ENCODE measurements at places on chromosomes 2 and 18.

DNA sequence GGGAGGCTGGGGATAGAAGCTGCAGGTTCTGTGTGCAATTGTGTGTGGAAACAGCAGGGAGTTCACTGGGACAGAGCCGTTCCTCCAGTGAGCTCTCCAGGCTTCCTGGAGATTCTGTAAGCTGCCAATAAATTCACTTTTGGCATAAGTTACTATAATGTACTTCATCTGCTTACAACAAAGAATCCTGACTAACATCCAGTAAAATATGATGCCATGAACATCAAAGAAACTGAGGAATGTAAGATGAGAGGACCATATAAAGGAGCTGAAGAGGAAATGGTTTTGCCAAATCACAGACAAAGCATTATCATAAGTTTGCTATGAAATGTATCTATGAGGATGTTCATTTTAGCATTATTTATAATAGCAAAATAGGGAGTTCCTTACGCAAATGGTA is 175.3 kb downstream of the KCNE4 start:
- no peaks in the 10 kb centered on the region for H3K4me1 ChIP-seq
- no peaks in the 10 kb centered on the region for H3K27me3 ChIP-seq
- H3K4me3 ChIP-seq = no peak overlapping the region
- H3K36me3 ChIP-seq = no peaks in the 10 kb centered on the region

GRCh38 chr18:45727068-45727467 is 3.1 kb downstream of the SLC14A1 start:
- H3K4me3 ChIP-seq = no peak overlapping the region
- H3K4me1 ChIP-seq = no peaks in the 10 kb centered on the region
- peaks cover 3% of the 10 kb centered on the region for H3K36me3 ChIP-seq
- DNase-seq = no peak
- no peaks in the 10 kb centered on the region for H3K27me3 ChIP-seq
- H3K27ac ChIP-seq = no peak overlapping the region

DNA sequence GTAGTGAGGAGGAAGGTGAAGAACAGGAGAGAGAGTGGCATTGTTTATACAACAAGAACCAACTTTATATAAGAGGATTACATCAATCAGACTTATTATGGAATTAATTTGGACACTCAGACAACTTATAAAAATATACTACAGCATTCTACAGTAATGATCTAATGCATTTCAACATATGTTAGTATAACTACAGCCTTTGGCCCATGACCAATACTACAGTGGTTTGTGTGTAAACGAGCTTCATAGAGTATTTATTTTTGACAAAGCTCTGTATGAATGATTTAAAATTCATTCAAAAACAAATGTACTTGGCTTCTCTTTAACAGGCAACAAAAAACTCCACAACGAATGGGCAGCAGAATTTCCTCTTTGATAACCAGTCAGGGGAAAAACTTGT is 72.8 kb downstream of the ZNF521 start:
- no peak overlapping the region for H3K27ac ChIP-seq
- DNase-seq = no peak
- no peaks in the 10 kb centered on the region for H3K36me3 ChIP-seq
- no peaks in the 10 kb centered on the region for H3K4me1 ChIP-seq

DNA sequence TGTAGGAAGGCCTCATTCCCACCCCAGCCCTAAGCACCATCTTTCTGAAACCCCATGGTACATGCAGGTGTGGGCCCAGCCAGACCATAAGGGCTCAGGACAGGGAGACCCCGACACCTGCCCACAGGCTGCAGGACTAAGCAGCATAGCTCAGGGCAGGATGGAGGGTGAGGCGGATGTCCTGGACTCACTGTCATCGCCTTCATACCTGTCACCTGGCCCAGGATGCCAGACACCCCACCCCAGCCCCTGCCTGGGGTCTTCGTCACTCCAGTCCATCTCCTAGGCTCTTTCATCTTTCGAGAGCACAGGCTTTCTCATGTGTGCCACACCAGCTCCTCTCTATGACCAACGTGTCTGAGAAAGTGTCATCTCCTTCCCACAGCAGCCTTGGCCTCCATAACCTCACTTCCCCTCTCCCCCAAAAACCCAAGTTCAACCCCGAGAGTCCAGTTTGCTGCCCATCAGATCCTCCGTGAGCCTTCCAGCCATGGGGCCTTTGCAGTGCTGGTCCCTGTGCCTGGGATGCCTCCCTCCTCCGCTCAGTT is 71.5 kb downstream of the EMX1 start:
- H3K27me3 ChIP-seq = no peaks in the 10 kb centered on the region
- no peaks in the 10 kb centered on the region for H3K4me1 ChIP-seq
- peaks cover 1% of the 10 kb centered on the region for H3K36me3 ChIP-seq
- no peak overlapping the region for H3K27ac ChIP-seq
- H3K4me3 ChIP-seq = no peak overlapping the region
- DNase-seq = no peak

GRCh38 chr2:207928079-207928478 is 97.2 kb downstream of the PLEKHM3 start:
- no peaks in the 10 kb centered on the region for H3K27me3 ChIP-seq
- peaks cover 12% of the 10 kb centered on the region for H3K36me3 ChIP-seq
- no peak for DNase-seq
- H3K27ac ChIP-seq = no peak overlapping the region
- H3K4me1 ChIP-seq = no peaks in the 10 kb centered on the region

GRCh38 chr2:729376-729861 is 52.2 kb upstream of the TMEM18 start:
- H3K27ac ChIP-seq = no peak overlapping the region
- no peak for DNase-seq
- no peak overlapping the region for H3K4me3 ChIP-seq
- H3K36me3 ChIP-seq = no peaks in the 10 kb centered on the region
- peaks cover 11% of the 10 kb centered on the region for H3K27me3 ChIP-seq

- peaks cover 28% of the 10 kb centered on the region for H3K4me1 ChIP-seq
- H3K27me3 ChIP-seq = no peaks in the 10 kb centered on the region
- H3K36me3 ChIP-seq = peaks cover 19% of the 10 kb centered on the region
- peak overlapping the region; percentile 81 for H3K4me3 ChIP-seq
- DNase-seq = no peak
- peak overlapping the region; percentile 79 for H3K27ac ChIP-seq
These were observed 725 bp downstream of the SLC66A2 start for GRCh38 chr18:79950515-79951341.

- no peak overlapping the region for H3K27ac ChIP-seq
- H3K4me1 ChIP-seq = no peaks in the 10 kb centered on the region
- no peaks in the 10 kb centered on the region for H3K27me3 ChIP-seq
- H3K4me3 ChIP-seq = no peak overlapping the region
- peaks cover 6% of the 10 kb centered on the region for H3K36me3 ChIP-seq
These were observed 7.5 kb upstream of the COLEC11 start for GRCh38 chr2:3587432-3587831.

DNA sequence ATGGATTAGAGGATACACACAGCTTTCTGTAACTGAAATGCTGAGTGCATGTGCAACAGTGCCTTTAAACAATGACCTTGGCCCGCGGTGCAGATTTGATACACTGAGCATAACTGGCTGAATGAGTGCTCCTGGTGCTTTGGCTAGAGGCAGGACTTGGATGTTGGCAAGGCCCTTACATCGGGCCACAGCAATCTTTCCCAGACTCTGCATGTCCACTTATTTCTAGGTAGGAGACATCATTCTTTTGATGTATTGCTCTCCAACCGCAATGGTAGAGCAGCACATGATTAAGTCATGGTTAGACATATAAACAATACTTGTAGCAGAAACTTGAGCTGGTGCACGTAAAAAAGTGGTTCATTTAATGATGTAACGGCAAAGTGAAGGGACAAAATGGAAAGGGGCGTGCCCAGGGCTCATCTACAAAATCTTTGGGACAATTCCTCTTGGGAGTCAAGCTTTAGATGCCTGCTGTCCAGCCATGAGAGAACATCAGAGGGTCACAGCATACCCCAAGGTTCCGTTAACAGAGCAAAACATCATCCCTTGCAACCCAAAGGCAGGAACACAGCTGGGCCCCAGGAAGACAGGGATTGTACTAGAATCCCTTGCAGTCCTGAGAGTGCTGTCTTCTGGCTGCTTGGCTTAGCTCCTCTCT is 43.4 kb downstream of the RAB31 start:
- no peak overlapping the region for H3K4me3 ChIP-seq
- no peaks in the 10 kb centered on the region for H3K36me3 ChIP-seq
- peaks cover 9% of the 10 kb centered on the region for H3K27me3 ChIP-seq
- H3K27ac ChIP-seq = no peak overlapping the region
- H3K4me1 ChIP-seq = no peaks in the 10 kb centered on the region

DNA sequence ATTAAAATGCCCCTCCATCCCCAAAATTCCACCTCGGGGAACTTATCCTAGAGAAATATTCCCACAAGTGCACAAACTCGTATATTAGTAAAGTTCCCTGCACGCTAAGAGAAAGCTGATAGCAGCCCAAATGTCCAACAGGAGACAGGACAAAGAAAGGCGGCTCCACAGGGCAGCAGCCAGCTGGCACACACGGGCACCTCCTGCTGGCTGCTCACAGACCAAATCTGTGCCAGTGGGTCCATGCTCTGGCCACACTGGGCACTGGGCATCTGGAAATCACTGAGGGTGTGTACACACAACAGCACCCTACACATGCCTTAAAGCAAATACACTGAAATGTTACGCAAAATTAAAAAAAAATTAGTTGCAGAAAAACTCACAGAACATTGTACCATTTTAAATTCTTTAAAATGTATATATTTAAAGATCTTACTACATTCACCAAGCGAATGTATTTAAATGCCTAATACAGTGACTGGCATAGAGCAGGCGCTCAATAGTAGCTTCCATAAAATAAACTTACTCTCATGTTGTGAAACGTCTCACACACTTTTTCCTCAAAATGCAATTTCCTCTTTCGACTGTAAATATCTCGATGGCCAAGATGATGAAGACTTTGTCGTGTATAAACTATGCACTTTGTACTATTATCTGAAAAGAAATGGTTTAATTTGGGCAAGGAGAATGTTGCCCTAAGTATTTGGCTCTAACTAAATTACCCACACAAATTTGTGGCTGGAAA is 19.4 kb downstream of the ZNF516 start:
- no peak overlapping the region for H3K27ac ChIP-seq
- peaks cover 56% of the 10 kb centered on the region for H3K27me3 ChIP-seq
- DNase-seq = no peak

DNA sequence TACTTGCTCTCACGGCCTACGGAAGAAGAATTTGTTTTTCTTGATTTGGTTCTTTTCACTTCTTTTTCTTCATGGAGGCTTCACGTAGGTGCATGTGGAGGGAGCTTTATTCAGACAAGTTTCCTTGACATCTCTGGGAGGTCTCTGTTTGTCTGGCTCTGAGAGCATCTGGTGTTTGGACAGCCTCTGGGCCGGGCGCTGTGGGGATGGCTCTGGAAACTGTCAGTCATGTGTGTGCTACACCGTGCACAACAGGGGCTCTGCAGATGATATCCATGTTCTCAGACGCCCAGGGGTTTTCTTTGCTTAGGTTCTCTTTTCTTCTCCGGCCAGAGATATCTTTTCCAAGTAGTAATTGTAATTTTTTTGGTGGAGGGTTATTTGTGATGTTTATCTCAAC is 130.7 kb downstream of the SH3RF3 start:
- no peaks in the 10 kb centered on the region for H3K4me1 ChIP-seq
- H3K36me3 ChIP-seq = no peaks in the 10 kb centered on the region
- no peak for DNase-seq
- peaks cover 26% of the 10 kb centered on the region for H3K27me3 ChIP-seq

DNA sequence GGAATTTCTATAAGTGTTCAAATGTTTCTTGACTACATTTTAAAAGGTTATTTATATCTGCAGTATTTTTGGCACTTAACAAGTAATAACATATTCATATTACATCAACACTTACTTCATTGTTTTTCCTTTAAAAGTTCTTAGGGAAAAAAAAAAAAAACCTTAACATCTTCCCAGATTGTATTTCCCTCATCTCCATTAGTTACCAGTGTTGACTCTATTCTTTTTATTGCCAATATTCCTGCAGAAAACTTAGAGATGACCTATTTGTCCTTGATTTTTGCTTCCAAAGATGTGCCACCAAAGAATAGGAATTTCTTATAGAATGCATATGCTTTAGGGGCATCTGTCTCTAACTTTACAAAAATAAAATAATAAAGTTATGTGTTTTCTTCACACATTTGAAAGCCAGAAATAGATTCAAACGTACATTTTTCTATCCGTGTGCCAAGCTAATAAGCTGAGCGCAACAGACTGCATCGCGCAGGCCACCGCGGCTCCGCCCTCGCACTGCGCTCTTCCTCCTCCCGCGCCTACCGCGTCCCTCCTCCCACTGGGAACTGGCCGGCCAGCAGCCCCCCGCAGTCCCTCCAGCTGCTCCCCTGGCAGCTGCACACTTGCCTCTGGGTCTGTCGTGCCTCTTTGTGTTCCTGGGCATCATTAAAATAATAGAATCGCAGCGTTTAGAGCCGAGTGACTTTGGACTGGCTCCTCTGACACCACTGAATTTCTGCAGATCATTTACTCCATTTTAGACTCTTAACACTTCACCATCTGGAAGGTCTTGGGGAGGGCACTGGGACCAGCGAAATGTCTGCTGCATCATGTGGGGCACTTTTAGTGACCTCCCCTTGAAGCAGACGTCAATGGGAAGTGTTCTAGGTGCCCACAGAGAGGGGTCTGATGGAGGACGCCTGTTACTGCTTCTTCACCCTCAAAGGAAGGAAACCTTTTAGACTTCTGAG is 21.2 kb upstream of the NAB1 start:
- peak overlapping the region; percentile 80 for H3K4me3 ChIP-seq
- peaks cover 21% of the 10 kb centered on the region for H3K4me1 ChIP-seq
- H3K27ac ChIP-seq = peak overlapping the region; percentile 22
- DNase-seq = no peak
- H3K36me3 ChIP-seq = no peaks in the 10 kb centered on the region

GRCh38 chr2:105708697-105709096 is 36.0 kb upstream of the NCK2 start:
- no peak for DNase-seq
- no peaks in the 10 kb centered on the region for H3K4me1 ChIP-seq
- H3K4me3 ChIP-seq = no peak overlapping the region
- H3K27me3 ChIP-seq = peaks cover 25% of the 10 kb centered on the region

GRCh38 chr2:216555274-216555673 is 56.6 kb downstream of the RPL37A start:
- no peak for DNase-seq
- peak overlapping the region; percentile 54 for H3K27ac ChIP-seq
- peaks cover 2% of the 10 kb centered on the region for H3K36me3 ChIP-seq

- peaks cover 29% of the 10 kb centered on the region for H3K4me1 ChIP-seq
- DNase-seq = no peak
- no peak overlapping the region for H3K4me3 ChIP-seq
- H3K27ac ChIP-seq = peak overlapping the region; percentile 39
These were observed 48.6 kb upstream of the RBM44 start for GRCh38 chr2:237749961-237750360.
